Muscle of leg (tissue), 16 donors: ENCODE measurements at places on chromosomes 5 and 9. TPM values are rescaled to one million over a fixed set of nuclear protein-coding genes. Genes with fewer than 3 reads are reported as not detected.

GRCh38 chr5:513216-514100 is 10.8 kb downstream of the SLC9A3 start:
- no peak for DNase-seq
- H3K4me1 ChIP-seq = no peaks in the 10 kb centered on the region
- no peaks in the 10 kb centered on the region for H3K36me3 ChIP-seq
- H3K27me3 ChIP-seq = peaks cover 51% of the 10 kb centered on the region
- no peak overlapping the region for H3K4me3 ChIP-seq
- H3K27ac ChIP-seq = no peak overlapping the region

IGIP gene
- 3.5 TPM for polyA plus RNA-seq

GRCh38 chr9:8186560-8186959 is 387.0 kb upstream of the DMAC1 start:
- H3K36me3 ChIP-seq = no peaks in the 10 kb centered on the region
- H3K4me1 ChIP-seq = no peaks in the 10 kb centered on the region
- H3K4me3 ChIP-seq = no peak overlapping the region
- no peak for DNase-seq
- no peaks in the 10 kb centered on the region for H3K27me3 ChIP-seq
- no peak overlapping the region for H3K27ac ChIP-seq

GRCh38 chr5:109707531-109707930 is 17.8 kb downstream of the MAN2A1 start:
- H3K36me3 ChIP-seq = no peaks in the 10 kb centered on the region
- H3K27me3 ChIP-seq = no peaks in the 10 kb centered on the region
- H3K4me3 ChIP-seq = no peak overlapping the region
- H3K4me1 ChIP-seq = peaks cover 15% of the 10 kb centered on the region
- DNase-seq = no peak

FBXO10 gene
- 34.0 TPM for polyA plus RNA-seq

- H3K27me3 ChIP-seq = no peaks in the 10 kb centered on the region
- no peak overlapping the region for H3K4me3 ChIP-seq
- no peak for DNase-seq
- H3K36me3 ChIP-seq = peaks cover 51% of the 10 kb centered on the region
Observed at GRCh38 chr9:114351932-114352331, 22.3 kb downstream of the ORM2 start.

GRCh38 chr5:57783693-57784092 is 301.1 kb upstream of the ACTBL2 start:
- H3K4me1 ChIP-seq = peaks cover 19% of the 10 kb centered on the region
- H3K27me3 ChIP-seq = no peaks in the 10 kb centered on the region
- H3K36me3 ChIP-seq = no peaks in the 10 kb centered on the region
- H3K27ac ChIP-seq = peak overlapping the region; percentile 67
- peak; percentile 72 for DNase-seq

RAB24 gene
- polyA plus RNA-seq = 20.3 TPM

DNA sequence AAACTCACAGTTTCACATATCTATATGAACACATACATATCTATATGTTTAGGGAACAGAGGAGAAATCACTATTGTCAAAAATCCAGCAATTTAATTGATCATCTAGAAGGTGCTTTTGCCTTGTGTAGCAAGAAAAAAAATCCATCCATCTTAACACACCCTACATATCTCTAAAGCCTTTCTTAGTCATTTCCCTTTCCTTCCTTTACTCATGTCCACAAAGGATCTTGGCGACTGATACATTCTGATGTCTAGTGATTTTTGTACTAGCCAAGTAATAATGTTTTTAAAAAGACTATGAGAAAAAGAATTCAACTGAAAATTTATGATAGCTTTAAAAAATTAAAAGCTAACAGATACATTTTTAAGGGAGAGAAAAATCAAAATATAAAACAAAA is 22.5 kb downstream of the ZDHHC21 start:
- H3K27me3 ChIP-seq = no peaks in the 10 kb centered on the region
- H3K4me1 ChIP-seq = no peaks in the 10 kb centered on the region
- H3K36me3 ChIP-seq = peaks cover 3% of the 10 kb centered on the region
- H3K4me3 ChIP-seq = no peak overlapping the region
- no peak for DNase-seq
- H3K27ac ChIP-seq = no peak overlapping the region

DNA sequence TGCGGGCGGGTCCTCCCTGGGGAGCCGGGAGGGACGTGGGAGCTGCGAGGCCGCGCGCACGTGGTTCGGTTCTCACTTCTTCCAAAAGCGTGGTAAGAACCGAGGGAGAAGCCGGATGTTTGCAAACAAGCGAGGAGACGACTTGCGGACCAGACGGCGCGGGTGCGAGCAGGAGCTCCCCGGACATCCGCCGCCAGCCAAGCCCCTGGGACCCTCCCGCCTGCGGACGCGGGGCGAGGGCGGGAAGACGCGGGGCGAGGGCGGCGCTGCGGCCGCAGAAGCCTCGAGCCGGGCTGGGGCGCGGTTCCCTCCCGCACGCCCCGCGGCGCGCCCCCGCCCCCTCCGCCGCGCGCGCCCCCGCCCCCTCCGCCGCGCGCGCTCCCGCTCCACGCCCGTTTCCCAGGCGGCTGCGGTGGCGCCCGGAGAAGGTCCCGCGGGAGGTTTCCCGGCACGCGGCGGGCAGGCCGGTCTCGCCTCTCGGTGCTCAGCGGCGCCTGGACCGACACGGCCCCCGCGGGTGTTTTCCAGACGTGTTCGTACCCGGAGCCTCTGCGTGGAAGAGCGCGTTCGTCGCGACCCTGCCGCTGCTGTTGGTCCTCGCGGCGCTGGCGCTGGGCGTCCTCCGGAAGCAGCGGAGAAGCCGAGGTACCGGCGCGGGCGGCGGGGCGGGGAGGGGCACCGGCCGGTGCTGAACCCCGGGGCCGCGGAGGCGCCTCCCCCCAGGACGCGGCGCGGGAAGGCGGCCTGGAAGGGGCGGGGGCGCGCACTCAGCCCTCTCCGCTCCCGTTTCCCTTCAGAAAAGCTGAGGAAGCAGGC is 12.8 kb downstream of the BTNL9 start:
- peak; percentile 18 for DNase-seq
- H3K4me3 ChIP-seq = peak overlapping the region; percentile 34
- peaks cover 10% of the 10 kb centered on the region for H3K4me1 ChIP-seq
- H3K27ac ChIP-seq = no peak overlapping the region
- H3K36me3 ChIP-seq = no peaks in the 10 kb centered on the region

KCNMB1 gene
- 1.1 TPM for polyA plus RNA-seq

DNA sequence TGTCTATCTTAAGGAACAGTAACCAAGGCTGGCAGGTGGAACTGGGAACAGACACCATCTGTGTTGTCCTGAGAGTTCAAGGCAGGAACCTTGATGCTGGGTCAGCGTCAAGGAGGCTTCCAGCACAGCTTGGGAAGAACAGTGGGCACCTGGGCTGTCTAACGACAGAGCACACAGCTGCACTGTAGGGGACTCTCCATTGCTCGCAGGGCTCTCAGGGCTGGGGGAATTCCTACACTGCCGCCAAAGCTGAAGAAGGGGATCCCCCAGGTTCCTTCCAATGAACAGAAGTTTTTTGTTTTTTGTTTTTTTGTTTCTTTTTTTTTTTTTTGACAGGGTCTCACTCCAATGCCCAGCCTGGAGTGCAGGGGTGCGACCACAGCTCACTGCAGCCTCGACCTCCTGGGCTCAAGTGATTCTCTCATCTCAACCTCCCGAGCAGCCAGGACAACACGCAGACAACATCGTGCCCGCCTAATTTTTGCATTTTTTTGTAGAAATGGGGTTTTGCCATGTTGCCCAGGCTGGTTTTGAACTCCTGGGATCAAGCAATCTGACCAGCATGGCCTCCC is 81.9 kb downstream of the PTPN3 start:
- H3K27ac ChIP-seq = no peak overlapping the region
- no peaks in the 10 kb centered on the region for H3K27me3 ChIP-seq
- H3K36me3 ChIP-seq = no peaks in the 10 kb centered on the region
- no peak overlapping the region for H3K4me3 ChIP-seq
- no peak for DNase-seq

DNA sequence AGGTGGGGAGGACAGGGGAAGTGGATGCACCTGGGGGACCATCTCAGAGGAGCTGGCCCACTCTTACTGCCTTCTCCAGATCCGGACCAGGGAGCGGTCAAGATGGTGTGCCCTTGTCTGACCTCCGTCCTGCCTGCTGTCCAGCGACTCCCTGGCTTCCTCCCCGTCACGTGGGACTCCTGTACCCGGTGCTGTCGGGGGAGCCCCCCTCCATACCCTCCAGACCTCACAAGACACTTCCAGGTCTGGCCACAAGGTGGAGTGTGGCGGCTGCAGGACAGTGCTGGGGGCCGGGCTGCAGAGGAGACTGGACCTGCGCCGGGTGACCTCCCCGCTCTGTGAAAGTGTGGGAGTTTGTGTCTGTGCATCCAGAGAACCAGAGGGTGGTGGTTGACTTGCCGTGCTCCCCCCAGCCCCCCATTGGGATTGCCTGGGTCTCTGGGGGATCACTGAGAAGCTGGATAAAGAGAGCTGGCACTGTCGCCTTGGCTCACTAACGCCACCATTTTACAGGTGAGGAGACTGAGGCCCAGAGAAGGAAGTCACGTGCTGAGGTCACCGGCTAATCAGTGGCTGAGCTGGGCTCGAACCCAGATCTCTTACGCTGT is 1.9 kb upstream of the CRB2 start:
- peak; percentile 69 for DNase-seq
- peaks cover 18% of the 10 kb centered on the region for H3K4me1 ChIP-seq
- no peak overlapping the region for H3K4me3 ChIP-seq

KCNV2 gene
- 0.11 TPM for polyA plus RNA-seq

SLC6A18 gene
- not detected for polyA plus RNA-seq
